Ovary (tissue), 10 donors: ENCODE measurements at places on chromosomes 6 and 20. TPM values are rescaled to one million over a fixed set of nuclear protein-coding genes. Genes with fewer than 3 reads are reported as not detected.

FKBP1C gene
- total RNA-seq = not detected

KAT14 gene
- 14.4 TPM for total RNA-seq

ARMH2 gene
- not detected for total RNA-seq

ERVFRD-1 gene
- total RNA-seq = not detected

TMEM200A gene
- total RNA-seq = 8.2 TPM

DEFB132 gene
- total RNA-seq = not detected
